ENCODE measurements at places on chromosomes 11 and 22. TPM values are rescaled to one million over a fixed set of nuclear protein-coding genes. Genes with fewer than 3 reads are reported as not detected.

DNA sequence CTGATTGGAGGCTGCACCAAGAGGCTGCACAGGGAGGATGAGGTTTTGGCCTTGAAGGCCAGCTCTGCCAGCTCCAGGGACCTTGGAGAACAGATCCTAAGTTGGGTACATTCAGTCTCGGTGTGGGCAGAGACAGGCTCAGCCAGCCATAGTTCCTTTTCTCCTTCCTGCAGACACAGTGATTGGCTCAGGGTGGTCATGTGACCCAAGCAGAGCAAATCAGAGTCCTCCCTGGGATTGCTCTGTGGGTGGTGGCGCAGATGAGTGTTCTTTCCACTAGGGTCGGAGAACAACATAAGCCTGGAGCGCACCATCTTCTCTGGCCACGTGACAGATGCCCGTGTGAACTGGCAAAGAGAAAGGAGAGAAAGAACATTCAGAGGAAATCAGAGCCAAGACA lies 47.1 kb upstream of the CCND1 start:
- no peaks in the 10 kb centered on the region for H3K4me1 ChIP-seq
- no peaks in the 10 kb centered on the region for H3K27me3 ChIP-seq
- DNase-seq = no peak
- no peak overlapping the region for H3K4me3 ChIP-seq
- H3K27ac ChIP-seq = no peak overlapping the region

DNA sequence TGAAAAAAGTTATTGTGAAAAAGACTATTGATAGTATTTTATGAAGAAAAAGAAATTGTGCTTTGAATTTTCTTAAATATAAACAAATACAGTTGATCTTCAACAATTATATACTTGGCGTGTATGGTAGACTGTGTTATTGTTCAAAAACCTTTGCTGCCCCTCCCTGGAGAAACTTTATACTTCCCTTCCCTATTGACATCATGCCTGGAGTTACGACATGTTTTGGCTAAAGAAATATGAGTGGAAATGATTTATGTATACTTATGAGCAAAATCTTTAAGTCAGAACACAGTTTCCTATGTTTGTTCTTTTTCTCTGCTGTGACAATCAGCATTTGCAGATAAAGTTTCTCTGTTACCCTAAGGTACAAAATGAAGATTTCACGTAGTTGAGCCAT lies 243.8 kb downstream of the TMEM135 start:
- no peaks in the 10 kb centered on the region for H3K36me3 ChIP-seq
- H3K27me3 ChIP-seq = no peaks in the 10 kb centered on the region
- peaks cover 2% of the 10 kb centered on the region for H3K4me1 ChIP-seq
- DNase-seq = no peak
- H3K4me3 ChIP-seq = no peak overlapping the region

- no peaks in the 10 kb centered on the region for H3K4me1 ChIP-seq
- no peaks in the 10 kb centered on the region for H3K36me3 ChIP-seq
- DNase-seq = no peak
- H3K4me3 ChIP-seq = no peak overlapping the region
- peaks cover 29% of the 10 kb centered on the region for H3K27me3 ChIP-seq
These were observed 272.8 kb downstream of the CTTN start for GRCh38 chr11:70671083-70671482.

- no peaks in the 10 kb centered on the region for H3K27me3 ChIP-seq
- DNase-seq = no peak
- peaks cover 11% of the 10 kb centered on the region for H3K4me1 ChIP-seq
- no peak overlapping the region for H3K4me3 ChIP-seq
- H3K36me3 ChIP-seq = peaks cover 73% of the 10 kb centered on the region
These were observed 30.9 kb downstream of the ZBTB16 start for GRCh38 chr11:114090225-114090910.

DNA sequence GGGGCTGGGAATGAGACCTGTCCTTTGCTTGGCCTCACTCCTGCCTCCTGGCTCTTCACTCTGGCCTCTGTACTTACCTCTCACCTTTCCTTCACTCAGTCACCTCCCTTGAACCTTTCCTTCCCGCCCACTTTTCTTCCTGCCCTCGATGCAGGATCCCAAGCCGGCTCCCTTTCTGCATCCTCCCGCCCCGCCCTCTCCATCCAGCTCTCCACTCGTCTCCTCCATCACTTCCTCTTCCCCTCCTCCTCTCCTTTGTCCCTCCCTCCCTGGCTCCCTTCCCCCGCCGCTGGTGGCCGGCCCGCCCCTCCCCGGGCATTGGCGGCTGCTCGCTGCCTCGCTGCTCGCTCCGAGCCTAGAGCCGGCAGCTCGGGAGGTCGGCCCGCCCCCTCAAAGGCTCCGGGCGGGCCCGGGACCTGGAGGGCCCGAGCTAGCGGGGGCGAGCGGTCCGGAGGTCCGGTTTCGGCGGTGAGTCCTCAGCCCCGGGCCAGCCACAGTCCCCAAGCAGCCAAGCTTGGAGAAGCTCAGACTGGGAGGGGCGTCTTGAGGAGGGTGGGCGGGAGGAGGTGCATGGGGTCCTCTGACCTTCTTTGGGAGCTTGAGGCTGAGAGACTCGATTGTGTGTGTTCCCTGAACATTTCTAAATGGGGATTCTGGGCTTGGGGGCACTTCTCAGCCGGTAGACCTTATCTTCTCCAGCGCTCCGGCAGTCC lies 13.8 kb downstream of the PHLDB1 start:
- no peaks in the 10 kb centered on the region for H3K27me3 ChIP-seq
- DNase-seq = no peak
- peak overlapping the region; percentile 79 for H3K27ac ChIP-seq
- peaks cover 100% of the 10 kb centered on the region for H3K4me1 ChIP-seq
- no peaks in the 10 kb centered on the region for H3K36me3 ChIP-seq

GRCh38 chr22:24954114-24954463 lies 1.6 kb downstream of the KIAA1671 start:
- H3K36me3 ChIP-seq = no peaks in the 10 kb centered on the region
- DNase-seq = no peak
- H3K27ac ChIP-seq = peak overlapping the region; percentile 94
- H3K4me1 ChIP-seq = peaks cover 19% of the 10 kb centered on the region
- H3K27me3 ChIP-seq = peaks cover 20% of the 10 kb centered on the region

DNA sequence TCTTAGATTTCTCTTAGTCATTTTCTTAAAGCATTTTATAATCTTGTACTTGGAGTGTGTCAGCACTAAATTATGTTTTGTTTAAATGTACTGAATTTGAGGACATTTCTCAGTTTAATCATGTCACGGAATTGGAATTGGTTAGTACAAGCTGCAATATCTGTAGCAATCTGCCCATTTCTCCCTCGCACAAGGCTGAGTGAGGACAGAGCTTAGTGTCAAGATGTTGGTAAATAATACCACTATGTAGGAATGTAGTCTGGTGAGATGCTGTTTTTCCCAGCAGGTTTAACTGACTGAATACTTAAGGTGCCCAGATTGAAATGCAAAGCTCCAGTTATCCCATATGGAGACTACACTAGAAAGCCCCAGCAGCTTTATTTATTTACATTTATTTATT lies 30.6 kb downstream of the SREBF2 start:
- H3K27me3 ChIP-seq = no peaks in the 10 kb centered on the region
- peaks cover 14% of the 10 kb centered on the region for H3K4me1 ChIP-seq
- no peak overlapping the region for H3K4me3 ChIP-seq

ROM1 gene
- total RNA-seq = 5.9 TPM

DNA sequence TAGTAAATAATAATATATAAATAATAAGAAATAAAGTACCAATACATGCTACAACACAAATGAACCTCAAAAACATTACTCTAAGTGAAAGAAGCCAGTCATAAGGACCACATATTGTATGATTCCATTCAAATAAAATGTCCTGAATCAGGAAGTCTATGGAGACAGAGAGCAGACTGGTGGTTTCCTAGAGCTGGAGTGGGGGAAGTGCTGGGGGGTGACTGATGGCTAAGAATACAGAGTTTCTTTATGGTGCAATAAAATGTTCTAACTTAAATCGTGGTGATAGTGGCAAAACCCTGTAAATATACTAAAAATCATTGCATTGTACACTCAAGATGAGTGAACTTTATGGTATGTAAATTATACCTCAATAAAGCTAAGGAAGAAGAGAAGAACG lies 376.5 kb downstream of the BUD13 start:
- DNase-seq = no peak
- H3K27me3 ChIP-seq = no peaks in the 10 kb centered on the region
- H3K4me1 ChIP-seq = no peaks in the 10 kb centered on the region
- no peak overlapping the region for H3K4me3 ChIP-seq

GRCh38 chr11:47394050-47394321 lies 14.4 kb upstream of the SLC39A13 start:
- H3K36me3 ChIP-seq = no peaks in the 10 kb centered on the region
- no peak for DNase-seq
- no peak overlapping the region for H3K4me3 ChIP-seq

DNA sequence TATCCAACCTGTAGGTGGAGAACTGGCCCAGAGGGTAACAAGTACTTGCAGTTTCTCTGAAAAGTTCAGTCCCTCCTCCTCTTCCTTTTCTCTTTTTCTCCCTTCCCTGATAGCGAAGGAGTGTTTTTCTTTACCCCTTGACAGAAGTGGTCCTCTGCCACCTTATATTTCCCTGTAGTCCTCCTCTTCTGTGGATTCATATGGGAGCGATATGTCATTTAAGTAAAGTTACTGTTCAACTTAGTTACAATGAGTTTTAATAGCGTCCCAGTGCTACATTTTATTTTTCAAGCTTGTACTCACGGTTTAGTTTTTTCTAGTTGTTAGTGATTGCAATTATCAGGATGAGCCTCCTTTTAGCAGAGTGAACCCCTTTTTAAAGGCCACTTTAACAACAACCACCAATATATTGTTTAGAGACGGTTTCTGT lies 1.4 kb downstream of the PCF11 start:
- H3K27ac ChIP-seq = peak overlapping the region; percentile 100
- no peak for DNase-seq
- no peaks in the 10 kb centered on the region for H3K36me3 ChIP-seq

- no peak overlapping the region for H3K4me3 ChIP-seq
- no peak for DNase-seq
- H3K4me1 ChIP-seq = no peaks in the 10 kb centered on the region
- no peaks in the 10 kb centered on the region for H3K36me3 ChIP-seq
These were observed 84.2 kb downstream of the CTTN start for GRCh38 chr11:70482529-70482917.

MAP6 gene
- 0.18 TPM for total RNA-seq

LDHAL6A gene
- total RNA-seq = not detected

C1QTNF5 gene
- total RNA-seq = 5.3 TPM

TMEM184B gene
- 33.8 TPM for total RNA-seq

OR10A2 gene
- total RNA-seq = not detected

DNA sequence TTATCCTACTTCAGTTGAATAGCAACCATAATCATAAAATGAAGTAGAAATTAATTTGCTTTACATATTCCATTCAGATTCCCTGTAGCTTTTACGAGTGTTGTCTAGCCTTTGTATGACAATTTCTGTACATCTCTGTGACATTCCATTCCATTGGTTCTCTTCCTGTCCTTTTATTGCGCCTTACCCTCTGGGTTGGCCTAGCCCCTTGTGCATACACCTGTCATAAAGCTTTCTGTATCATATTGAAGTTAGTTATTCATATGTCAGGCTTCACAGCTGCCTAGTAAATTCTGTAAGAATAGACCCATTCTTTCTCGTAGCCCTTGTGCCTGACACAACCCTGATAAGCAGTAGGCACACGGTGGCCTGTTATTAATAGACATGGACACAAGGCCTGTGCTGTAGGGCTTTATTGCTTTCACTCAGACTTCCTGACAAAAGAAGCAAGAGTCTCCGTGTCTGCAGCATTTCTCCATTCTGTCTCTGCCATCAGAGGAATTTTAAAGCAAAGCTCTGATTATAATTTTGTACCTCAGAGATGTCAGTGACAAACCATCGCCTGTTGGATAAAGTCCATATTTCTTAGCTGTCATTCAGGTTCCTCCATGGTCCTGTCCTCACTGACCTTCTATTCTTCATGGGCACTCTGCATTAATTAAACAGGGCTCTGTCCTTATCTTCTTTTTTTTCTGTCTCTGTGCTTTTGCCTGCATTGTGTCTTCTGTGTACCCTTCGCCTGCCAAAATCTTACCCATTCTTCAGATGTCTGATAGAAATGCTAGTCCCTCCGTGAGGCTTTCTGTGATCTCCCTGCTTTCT lies 49.4 kb downstream of the BID start:
- no peaks in the 10 kb centered on the region for H3K27me3 ChIP-seq
- no peak overlapping the region for H3K4me3 ChIP-seq
- H3K4me1 ChIP-seq = no peaks in the 10 kb centered on the region
- peaks cover 20% of the 10 kb centered on the region for H3K36me3 ChIP-seq
- DNase-seq = no peak

DNA sequence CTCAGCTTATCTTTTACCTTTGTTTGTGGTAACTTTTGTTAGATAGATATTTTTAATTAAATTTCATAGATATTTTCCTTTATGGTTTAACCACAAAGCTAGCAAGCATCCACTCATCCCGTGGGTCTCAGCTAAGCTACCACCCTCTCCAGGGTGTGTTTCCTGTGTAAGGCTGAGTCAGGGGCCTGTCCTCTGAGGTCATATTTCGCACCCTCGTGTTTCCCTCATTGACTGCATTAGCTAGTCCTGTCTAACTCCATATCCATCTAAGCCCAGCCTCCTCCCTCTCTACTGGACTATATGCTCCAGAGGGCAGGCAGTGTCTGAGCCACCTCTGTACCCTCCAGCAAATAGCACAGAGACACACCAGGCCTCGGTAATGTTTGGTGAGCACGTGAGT lies 16.7 kb downstream of the XRRA1 start:
- no peak overlapping the region for H3K4me3 ChIP-seq
- no peak for DNase-seq
- H3K4me1 ChIP-seq = no peaks in the 10 kb centered on the region
- no peaks in the 10 kb centered on the region for H3K27me3 ChIP-seq
- H3K27ac ChIP-seq = no peak overlapping the region
- no peaks in the 10 kb centered on the region for H3K36me3 ChIP-seq
